ENCODE measurements at places on chromosomes 7 and 10.
A peak's percentile ranks its signal among the peaks of the same experiment; 100 is the strongest.

DNA sequence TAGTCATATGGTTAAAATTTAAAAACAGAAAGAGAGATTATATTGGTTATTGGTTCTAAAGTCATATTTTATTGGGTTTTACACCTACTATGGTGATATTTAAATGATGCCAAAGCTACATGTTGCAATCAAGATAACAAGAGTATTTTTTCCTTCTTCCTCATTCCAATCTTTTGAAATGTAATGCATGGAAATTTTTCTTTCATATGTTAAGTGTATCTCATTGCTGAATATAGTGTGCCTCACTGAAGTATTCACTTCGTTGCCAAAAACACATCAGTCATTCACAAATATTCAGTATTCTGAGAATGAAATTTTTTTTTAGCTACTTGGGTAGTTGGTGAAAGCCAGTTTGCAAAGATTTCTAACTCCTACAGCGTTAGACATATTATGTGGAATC, 19.5 kb downstream of the HDAC9 start:
- no peak for DNase-seq

DNA sequence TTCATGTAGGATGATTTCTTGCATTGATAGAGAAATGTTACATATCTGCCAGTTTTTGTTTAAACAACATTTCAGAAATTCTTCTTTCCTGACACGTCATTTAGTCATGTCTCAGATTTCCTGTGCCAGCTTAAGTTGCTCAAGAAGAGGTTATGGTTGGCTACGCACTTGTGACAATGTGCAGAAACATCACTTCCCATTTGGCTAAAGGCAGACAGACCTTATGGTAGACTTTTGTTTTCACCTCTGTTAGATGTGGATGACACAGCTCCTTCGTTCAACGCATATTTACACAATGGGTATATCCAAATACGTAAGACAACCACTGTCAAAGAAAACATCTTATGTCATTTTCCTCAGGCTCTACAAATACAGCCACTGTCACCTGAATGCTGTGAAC, 125.8 kb downstream of the DOCK4 start:
- peak; percentile 98 for DNase-seq

GRCh38 chr7:97373736-97374135, 256.2 kb downstream of the SDHAF3 start:
- no peak for DNase-seq

DNA sequence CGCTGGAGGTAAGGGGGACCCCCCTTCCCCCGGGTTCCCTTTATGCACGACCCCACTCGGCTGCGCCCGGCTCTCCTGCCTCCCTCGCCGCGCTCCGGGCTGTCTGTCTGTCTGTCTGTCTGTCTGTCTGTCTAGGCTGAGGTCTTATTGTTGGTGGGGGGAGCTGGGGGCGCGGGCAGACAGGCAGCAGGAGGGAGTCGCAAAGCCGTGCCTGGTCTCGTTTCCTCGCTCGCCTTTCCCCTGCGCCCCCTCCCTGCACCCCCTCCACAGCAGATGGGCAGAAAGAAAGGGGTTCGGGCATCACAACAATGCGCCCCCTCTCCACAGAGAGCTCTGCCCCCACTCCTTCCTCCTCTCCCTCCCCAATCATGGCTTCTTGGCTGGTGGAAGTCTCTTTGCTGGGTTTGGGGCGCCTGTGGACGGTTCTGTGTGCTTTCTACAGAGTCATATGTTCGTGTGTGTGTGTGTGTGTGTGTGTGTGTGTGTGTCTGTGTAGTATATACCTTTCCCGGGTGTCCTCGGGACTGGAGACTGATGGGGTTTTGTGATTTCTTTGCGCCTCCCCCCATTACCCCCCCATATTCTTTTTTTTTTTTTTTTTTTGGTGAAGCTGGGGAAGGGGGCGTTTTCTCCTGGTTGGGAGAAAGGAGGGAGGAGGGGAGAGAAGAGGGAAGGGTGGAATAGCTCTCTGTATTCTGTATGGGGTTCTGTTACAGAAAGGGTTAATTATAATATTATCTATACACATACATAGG, 1.9 kb downstream of the AUTS2 start:
- DNase-seq, result no peak

GRCh38 chr7:133036289-133036688, 45.6 kb downstream of the CHCHD3 start:
- DNase-seq, result no peak

DNA sequence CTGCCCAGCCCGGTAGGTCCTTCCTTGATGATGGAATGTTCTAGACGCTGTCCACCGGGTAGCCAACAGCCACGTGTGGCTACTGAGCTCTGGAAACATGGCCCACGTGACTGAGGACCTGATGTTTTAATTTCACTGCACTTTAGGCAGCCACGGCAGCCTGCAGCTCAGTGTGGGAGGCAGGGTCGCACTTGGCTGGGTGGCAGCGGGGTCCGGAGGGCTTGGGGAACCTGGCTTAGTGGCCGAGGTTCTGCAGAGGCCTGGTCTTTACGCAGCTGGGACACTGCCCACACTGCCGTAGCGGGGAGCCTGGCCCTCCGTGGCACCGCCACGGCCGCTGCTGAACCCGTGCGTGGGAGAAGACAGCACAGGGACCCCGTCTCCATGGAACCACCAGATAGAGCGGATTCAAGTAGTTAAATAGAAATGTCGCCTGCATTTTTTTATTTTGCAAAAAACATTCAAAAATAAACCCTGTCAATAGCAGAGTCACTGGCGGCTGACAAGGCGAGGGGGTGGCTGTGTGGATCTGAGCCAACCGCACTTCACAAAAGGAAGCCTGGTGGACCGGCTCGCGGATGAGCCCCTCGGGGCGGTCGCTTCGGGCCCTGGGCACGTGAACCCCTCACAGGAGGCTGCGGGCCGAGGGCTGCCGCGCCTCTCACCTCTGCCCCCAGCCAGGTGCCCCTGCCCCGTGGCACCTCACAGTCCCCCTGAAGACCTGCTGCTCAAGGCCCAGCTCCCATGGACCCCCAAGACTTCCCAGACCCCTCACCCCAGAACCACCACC, 25.6 kb upstream of the UTF1 start:
- no peak for DNase-seq
